T-helper 17 cell (primary cell): ENCODE measurements at places on chromosomes 7 and 10. TPM values are rescaled to one million over a fixed set of nuclear protein-coding genes. Genes with fewer than 3 reads are reported as not detected.

- no peak overlapping the region for H3K4me3 ChIP-seq
- H3K4me1 ChIP-seq, result peaks cover 2% of the 10 kb centered on the region
- H3K36me3 ChIP-seq, result peaks cover 2% of the 10 kb centered on the region
- H3K27me3 ChIP-seq, result peaks cover 46% of the 10 kb centered on the region
Measured at GRCh38 chr7:150806863-150807262, 6.3 kb downstream of the TMEM176A start.

GRCh38 chr7:24882989-24883621 lies 96.9 kb downstream of the OSBPL3 start:
- peak overlapping the region; percentile 59 for H3K27ac ChIP-seq
- H3K4me3 ChIP-seq, result no peak overlapping the region
- peaks cover 2% of the 10 kb centered on the region for H3K36me3 ChIP-seq
- no peak for DNase-seq
- H3K4me1 ChIP-seq, result peaks cover 25% of the 10 kb centered on the region
- H3K27me3 ChIP-seq, result no peaks in the 10 kb centered on the region

DNA sequence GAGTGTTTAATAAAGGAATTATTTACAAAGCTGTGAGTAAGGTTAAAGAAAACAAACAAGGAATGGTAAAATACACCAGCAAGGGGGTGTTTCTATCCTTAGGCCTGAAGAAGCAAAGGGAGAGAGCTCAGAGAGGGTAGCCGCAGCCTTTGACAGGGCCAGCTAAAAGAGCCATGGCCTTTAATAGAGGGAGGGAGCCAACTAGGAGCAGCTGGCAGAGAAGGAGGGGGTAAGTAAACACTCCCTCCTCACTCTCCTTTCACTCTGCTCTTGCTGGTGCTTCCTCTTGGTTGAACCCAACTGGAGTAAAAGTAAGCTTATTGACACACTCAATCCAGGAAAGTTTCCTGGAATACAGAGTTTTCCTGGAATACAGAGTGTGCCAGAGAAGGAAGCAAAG lies 87.5 kb downstream of the CH25H start:
- H3K27me3 ChIP-seq, result peaks cover 62% of the 10 kb centered on the region
- no peak for DNase-seq
- no peak overlapping the region for H3K27ac ChIP-seq
- H3K4me1 ChIP-seq, result no peaks in the 10 kb centered on the region
- no peaks in the 10 kb centered on the region for H3K36me3 ChIP-seq

Gene SPDYE9
- total RNA-seq, result not detected

Gene LOXL4
- not detected for total RNA-seq

GRCh38 chr7:36653008-36653662 lies 71.2 kb downstream of the AOAH start:
- H3K36me3 ChIP-seq, result peaks cover 2% of the 10 kb centered on the region
- H3K4me1 ChIP-seq, result peaks cover 5% of the 10 kb centered on the region
- no peak for DNase-seq
- no peak overlapping the region for H3K27ac ChIP-seq
- H3K27me3 ChIP-seq, result peaks cover 5% of the 10 kb centered on the region

DNA sequence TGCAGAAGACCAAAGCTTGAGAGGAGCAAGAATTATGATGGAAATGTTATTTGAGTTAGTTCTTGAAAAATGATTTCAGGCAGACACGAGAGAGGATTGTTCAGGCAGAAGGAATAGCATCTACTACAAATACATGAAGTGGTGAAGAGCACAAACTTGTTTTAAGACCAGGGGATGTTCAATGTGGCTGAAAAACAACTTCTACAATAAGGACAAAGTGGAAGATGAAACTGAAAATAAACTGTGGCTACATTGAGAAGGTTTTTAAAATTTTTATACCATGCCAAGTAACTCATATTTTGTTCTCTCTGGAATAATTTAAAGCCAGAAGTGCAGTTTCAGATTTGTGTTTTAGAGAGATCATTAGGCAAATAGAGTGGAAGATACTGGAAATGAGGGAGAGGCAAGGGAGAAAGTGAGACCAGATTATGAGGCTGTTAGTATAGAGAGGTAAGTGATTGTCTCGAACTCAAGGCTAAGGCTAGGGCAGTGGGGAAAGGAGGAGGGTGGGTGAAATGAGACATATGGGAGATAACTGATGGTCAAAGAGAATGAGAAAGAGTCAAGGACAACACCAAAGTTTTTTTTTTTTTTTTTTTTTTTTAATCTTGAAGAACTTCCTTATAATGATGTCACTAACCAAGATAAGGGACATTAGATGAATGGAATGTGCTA lies 115.4 kb downstream of the MDFIC start:
- H3K4me1 ChIP-seq, result peaks cover 7% of the 10 kb centered on the region
- H3K4me3 ChIP-seq, result no peak overlapping the region
- no peaks in the 10 kb centered on the region for H3K27me3 ChIP-seq
- no peak for DNase-seq
- H3K36me3 ChIP-seq, result peaks cover 2% of the 10 kb centered on the region

DNA sequence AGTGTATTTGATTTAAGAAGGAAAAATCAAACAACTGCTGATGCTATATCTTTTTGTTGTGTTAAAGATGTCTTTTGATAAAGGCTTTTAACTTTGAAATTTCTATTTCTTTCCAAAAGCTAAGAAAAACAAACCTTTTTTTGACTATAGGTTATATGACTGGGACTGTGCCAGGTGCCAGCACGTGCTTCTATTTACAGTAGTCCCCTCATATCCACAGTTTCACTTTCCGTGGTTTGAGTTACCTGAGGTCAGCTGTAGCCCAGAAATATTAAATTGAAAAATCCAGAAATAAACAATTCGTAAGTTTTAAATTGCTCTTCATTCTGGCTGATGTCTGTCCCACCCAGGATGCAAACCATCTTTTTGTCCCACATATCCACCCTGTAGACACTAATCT lies 104.3 kb downstream of the BBS9 start:
- peaks cover 2% of the 10 kb centered on the region for H3K4me1 ChIP-seq
- no peak for DNase-seq
- H3K27ac ChIP-seq, result no peak overlapping the region

DNA sequence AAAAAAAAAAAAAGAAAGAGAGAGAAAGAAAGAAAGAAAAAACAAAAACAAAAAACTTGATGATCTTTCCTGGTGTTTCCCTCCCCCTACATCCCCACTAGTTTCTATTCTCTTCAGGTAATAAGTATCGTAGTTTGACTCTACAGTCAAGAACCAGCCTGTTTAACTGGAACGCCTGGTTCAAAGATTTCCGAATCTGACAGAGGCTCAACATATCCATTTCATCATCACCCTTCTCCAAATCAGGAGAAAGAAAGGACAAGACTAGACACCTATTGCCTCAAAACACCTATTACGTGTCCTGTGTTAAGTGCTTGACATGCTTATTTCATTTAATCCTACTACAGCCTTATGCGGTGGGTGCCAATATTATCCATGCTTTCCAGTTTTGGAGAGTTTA lies 20.4 kb upstream of the BLOC1S2 start:
- peaks cover 78% of the 10 kb centered on the region for H3K27me3 ChIP-seq
- peaks cover 3% of the 10 kb centered on the region for H3K36me3 ChIP-seq
- DNase-seq, result no peak

GRCh38 chr10:59779756-59780533 lies 26.7 kb upstream of the MRLN start:
- H3K4me1 ChIP-seq, result no peaks in the 10 kb centered on the region
- no peak for DNase-seq
- no peaks in the 10 kb centered on the region for H3K36me3 ChIP-seq
- H3K27me3 ChIP-seq, result no peaks in the 10 kb centered on the region

Gene HTR7
- total RNA-seq, result not detected

Gene ADRB1
- 0.16 TPM for total RNA-seq

GRCh38 chr10:51788273-51788672 lies 88.9 kb upstream of the CSTF2T start:
- H3K27ac ChIP-seq, result no peak overlapping the region
- H3K4me3 ChIP-seq, result no peak overlapping the region
- H3K4me1 ChIP-seq, result no peaks in the 10 kb centered on the region
- H3K27me3 ChIP-seq, result no peaks in the 10 kb centered on the region

- peaks cover 44% of the 10 kb centered on the region for H3K4me1 ChIP-seq
- H3K4me3 ChIP-seq, result peak overlapping the region; percentile 92
- no peak for DNase-seq
- H3K36me3 ChIP-seq, result no peaks in the 10 kb centered on the region
Measured at GRCh38 chr10:84329986-84330651, 1.7 kb downstream of the CCSER2 start.

Gene OPALIN
- total RNA-seq, result not detected

DNA sequence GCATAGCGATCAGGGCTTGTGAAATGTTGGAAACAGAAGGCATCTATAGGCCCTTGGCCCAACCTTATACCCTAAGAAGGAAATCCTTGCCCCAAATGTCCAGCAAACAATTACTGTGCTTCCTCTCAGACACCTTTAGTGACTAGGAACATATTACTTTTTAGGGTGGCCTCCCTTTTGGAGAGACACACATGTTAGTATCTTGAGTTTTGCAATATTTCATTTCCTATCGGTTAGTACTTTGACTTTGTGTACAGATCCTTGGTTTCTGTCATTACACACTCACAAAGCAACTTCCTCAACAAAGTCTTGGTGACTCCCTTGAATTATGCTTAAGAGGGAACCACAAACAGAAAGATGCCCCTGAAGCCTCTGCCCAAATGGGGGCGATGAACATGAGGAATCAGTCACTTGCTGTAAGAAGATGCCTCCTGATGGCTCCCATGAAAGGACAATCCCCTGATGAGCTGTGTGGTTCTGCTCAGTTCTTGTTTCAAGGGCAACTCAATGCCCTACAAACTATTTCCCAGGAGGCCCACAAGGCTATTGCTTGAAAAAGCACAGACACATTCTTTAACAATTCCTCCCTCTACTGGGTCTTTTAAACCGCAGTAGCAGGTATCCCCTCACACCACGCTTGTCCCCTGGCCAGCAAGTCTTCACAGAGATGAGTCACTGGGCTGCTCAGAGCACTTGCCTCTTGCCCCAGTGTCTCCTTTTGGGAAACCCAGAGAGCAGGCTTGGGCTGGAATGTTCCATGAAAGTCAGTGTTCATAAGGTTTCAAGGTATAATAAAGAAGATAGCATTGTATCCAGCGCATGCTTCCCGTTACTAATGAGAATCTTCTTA lies 196.2 kb downstream of the FANK1 start:
- no peak overlapping the region for H3K27ac ChIP-seq
- no peaks in the 10 kb centered on the region for H3K27me3 ChIP-seq
- no peaks in the 10 kb centered on the region for H3K4me1 ChIP-seq
- no peak overlapping the region for H3K4me3 ChIP-seq
- no peaks in the 10 kb centered on the region for H3K36me3 ChIP-seq

DNA sequence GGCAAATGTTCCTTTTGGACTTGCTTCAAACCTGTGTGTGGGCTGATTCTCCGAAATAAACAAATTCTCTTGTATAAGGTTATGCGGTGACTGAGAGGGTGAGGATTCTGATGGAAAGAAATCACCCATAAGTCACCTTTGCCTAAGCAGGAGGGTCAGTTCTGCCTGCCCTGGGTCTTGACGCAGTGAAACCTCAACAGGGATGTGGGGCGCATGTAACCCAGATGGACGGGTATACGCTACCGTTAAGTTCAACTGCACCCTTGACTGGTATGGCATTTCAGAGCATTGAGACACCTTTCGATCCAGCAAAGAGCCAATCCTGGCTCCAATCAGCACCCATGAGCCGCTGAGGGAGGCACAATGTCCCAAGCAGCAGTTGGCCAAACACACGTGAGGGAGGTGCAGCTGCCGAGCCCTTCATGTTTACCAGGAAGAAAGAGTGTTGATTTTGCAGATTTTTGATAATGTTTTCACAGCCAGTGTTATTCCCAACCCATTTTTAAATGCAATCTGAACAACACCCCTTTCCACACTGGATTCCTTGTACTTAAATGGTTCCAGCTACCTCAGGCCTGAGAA lies 48.1 kb downstream of the SORBS1 start:
- H3K36me3 ChIP-seq, result no peaks in the 10 kb centered on the region
- H3K4me3 ChIP-seq, result no peak overlapping the region
- no peak overlapping the region for H3K27ac ChIP-seq
- peaks cover 39% of the 10 kb centered on the region for H3K27me3 ChIP-seq
- H3K4me1 ChIP-seq, result peaks cover 8% of the 10 kb centered on the region
- DNase-seq, result no peak

GRCh38 chr10:71143170-71143569 lies 69.2 kb upstream of the UNC5B start:
- H3K27ac ChIP-seq, result no peak overlapping the region
- H3K27me3 ChIP-seq, result peaks cover 39% of the 10 kb centered on the region
- H3K4me3 ChIP-seq, result no peak overlapping the region
- DNase-seq, result no peak
- peaks cover 2% of the 10 kb centered on the region for H3K36me3 ChIP-seq
- no peaks in the 10 kb centered on the region for H3K4me1 ChIP-seq

DNA sequence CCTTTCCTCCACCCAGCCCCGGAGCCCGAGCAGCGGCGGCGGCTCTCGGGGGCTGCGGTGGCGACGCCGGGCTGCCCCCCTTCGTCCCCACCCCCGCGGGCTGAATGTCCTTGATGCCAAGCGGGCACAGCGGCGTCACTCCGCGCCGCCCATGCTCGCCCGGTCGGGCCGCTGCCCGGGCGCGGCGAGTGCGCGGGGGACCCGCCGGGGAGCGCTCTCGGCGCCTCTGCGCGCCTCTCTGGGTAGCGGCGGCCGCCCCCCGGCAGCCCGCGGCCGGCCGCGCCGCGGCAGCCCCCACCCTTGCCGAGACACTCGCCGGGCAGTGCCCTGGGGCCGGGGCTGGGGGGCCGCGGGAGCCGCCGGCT lies 433 bp upstream of the PLXNA4 start:
- peaks cover 35% of the 10 kb centered on the region for H3K4me1 ChIP-seq
- peaks cover 73% of the 10 kb centered on the region for H3K27me3 ChIP-seq
- no peak overlapping the region for H3K27ac ChIP-seq
- DNase-seq, result no peak

DNA sequence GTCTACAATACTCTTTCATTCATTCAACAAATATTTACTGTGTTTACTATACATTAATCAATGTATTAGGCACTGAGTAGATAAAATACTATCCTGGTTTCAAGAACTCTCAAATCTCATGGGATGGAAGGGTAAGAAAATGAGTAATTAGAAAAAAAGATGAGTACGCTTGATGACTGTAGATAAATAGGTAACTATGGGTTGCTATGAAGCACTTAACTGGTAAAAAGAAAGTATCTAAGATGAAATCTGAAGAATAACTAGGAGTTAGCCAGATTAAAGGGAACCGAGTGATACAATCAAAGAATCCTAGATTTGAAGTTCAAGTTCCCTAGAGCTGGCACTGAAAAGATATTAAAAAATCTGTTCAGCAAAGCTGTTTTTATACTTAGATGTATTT lies 62.1 kb downstream of the IQUB start:
- no peaks in the 10 kb centered on the region for H3K27me3 ChIP-seq
- H3K4me1 ChIP-seq, result no peaks in the 10 kb centered on the region
- H3K36me3 ChIP-seq, result peaks cover 3% of the 10 kb centered on the region
- no peak overlapping the region for H3K4me3 ChIP-seq
- DNase-seq, result no peak

DNA sequence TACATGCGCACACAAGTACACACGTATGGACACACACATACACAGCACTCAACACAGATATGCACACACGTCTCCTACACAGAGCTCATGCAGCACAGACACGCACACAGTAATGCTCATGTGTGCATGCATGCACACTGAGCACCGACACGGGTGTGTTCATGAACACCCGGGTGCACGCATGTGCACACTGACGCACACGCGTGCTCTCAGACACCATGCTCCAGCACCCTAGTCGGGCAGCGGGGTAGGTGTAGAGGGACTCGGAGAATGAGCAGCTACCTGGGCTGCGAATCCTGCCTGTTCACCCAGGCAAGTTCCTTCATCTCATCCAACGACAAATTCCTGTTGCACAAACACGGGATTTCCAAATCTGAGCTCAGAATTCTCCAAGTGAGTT lies 184.7 kb downstream of the MAD1L1 start:
- no peak overlapping the region for H3K27ac ChIP-seq
- H3K27me3 ChIP-seq, result no peaks in the 10 kb centered on the region
- H3K4me1 ChIP-seq, result peaks cover 8% of the 10 kb centered on the region
- peaks cover 2% of the 10 kb centered on the region for H3K36me3 ChIP-seq
- no peak overlapping the region for H3K4me3 ChIP-seq

Gene GRM8
- not detected for total RNA-seq

GRCh38 chr7:33781796-33782195 lies 123.5 kb upstream of the BMPER start:
- peaks cover 2% of the 10 kb centered on the region for H3K36me3 ChIP-seq
- H3K4me3 ChIP-seq, result no peak overlapping the region
- H3K27me3 ChIP-seq, result no peaks in the 10 kb centered on the region
- DNase-seq, result no peak
